ENCODE measurements at places on chromosomes 5 and 9.

DNA sequence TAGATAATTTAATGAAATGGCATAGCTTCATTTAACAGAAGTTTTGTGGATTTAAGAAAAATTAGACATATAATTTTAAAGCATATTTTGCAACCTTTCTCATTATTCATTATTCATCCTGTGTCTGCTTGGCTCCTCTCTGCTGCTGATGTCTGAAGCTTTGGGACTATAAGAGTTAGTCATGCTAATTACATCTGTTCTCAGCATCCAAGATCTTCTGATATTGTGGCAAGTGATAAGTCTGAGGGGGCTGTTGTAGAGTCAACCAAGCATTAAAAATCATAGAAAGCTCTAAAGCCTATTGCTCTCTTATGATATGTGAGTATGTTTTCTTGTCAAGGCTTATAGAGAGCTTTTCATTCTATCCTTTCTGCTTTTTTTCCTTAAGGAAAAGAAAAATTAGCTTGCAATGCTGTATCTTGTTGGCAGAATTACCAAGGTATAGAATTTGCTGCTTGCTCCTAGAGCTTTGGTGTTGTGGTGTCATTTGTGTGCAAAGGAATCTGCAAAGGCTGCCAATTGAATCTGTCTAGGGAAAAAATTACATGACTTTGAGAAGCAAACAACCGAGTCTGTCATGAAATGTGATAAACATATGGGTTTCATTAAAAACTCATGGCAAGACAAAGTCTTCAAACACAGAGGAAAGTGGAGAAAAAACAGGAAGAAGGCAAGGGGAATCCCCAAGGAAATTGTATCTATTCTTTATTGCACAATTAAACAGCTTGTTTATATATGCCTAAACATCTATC lies 156.1 kb upstream of the DAB2 start:
- DNase-seq = no peak

DNA sequence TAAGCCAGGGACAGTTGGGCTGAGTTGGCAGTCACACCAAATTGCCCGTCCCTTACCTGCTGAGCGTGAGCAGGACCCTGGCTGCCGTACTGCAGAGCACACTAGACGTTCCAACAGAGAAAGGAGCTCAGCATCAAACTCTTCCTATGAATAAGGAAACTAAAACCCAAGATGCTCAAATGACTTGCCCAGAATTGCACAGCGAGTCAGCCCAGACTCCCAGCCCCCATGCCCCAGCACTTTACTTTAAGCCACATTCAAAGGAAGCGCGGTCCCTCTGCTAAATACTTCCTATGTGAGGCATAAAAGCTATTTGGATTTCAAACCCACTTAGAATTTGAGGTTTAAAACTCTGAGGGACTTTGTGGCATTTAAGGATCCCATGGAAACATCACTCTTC lies 23.9 kb downstream of the PAX5 start:
- no peak for DNase-seq

DNA sequence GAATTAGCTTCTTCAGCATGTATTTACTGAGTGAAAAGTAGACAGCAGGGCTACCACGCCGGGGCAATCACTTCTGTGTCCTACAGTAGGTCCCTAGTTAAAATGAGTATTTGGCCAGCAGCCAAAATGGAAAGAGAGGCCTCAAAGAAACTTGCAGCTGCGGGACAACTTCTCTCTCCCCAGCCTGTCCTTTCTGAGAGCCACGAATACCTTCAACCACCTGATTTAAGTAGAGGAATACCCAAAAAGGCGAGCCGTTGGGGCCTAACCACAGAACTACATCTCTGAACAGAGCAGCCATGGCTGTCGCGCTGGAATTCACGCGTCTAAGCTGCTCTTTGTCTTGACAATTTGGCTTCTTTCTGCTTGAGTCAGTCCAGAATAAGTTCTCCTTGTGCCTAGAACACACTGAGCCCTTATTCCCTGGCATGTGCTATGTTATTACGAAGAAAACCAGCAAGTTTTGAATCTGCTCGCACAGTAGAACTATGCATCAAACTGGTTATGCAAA lies 43.8 kb upstream of the GOLPH3 start:
- no peak for DNase-seq

GRCh38 chr5:100755435-100755834 lies 147.6 kb downstream of the ST8SIA4 start:
- DNase-seq = no peak

- no peak for DNase-seq
These were observed 155.6 kb upstream of the NTRK2 start for GRCh38 chr9:84513979-84514378.
